Naive thymus-derived CD8-positive, alpha-beta T cell (primary cell): ENCODE measurements at places on chromosomes 3 and 15. TPM values are rescaled to one million over a fixed set of nuclear protein-coding genes. Genes with fewer than 3 reads are reported as not detected.

DNA sequence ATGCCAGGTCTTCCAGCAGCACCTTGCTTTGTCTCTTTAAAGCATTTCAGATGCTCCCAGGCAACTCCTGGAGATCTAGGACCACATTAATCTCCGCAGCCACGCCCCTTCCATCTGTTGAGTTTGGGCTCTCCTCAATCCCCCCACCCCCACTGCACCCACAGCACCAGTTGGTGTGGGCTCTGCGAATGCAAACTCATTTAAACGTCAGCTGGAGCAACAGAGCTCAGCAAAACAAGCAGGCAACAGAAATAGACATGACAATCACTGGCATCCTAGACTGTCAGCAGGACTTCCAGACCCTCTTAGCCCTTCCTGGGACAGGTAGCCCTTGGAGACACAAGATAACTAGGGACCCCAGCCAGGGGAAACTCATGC lies 106.9 kb downstream of the LSM3 start:
- no peak for DNase-seq

GYG1 gene
- total RNA-seq = 21.1 TPM

GRCh38 chr3:57952208-57952631 lies 56.0 kb upstream of the FLNB start:
- DNase-seq = no peak

REC114 gene
- total RNA-seq = not detected

NEK4 gene
- total RNA-seq = 25.3 TPM

- DNase-seq = peak; percentile 40
Measured at GRCh38 chr3:119579366-119580066, at the start of gene ADPRH. Gene ADPRH, plus strand, starts transcription at chr3:119579492. Its CDS starts 2,678 bp downstream, at chr3:119582170.

DNA sequence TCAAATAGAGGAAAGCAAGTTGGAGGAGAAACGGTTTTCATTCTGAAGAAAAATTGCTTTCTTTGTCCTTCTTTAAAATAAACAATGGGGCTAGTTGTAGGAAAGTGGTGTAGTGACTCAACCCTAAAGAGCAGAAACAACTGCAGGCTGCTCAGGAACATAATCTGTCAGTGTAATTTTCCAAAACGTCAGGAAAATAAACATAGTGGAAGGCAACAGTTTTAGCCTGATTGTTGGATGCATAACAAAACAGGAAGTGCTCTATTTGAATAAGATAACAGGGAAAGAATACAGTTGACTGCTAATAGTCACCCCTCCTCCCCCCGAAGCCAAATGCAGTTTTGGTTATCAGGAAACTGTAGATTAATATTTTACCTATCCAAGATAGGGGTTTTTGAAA lies 167.6 kb downstream of the ECT2 start:
- DNase-seq = no peak

GRCh38 chr3:87206070-87206469 lies 21.0 kb upstream of the CHMP2B start:
- DNase-seq = no peak

PLSCR2 gene
- not detected for total RNA-seq

MAPKAPK3 gene
- 27.5 TPM for total RNA-seq

FBLN2 gene
- 9.5 TPM for total RNA-seq

DGKG gene
- total RNA-seq = 1.5 TPM

HACD3 gene
- total RNA-seq = 25.2 TPM

TPM1 gene
- 20.6 TPM for total RNA-seq

DNA sequence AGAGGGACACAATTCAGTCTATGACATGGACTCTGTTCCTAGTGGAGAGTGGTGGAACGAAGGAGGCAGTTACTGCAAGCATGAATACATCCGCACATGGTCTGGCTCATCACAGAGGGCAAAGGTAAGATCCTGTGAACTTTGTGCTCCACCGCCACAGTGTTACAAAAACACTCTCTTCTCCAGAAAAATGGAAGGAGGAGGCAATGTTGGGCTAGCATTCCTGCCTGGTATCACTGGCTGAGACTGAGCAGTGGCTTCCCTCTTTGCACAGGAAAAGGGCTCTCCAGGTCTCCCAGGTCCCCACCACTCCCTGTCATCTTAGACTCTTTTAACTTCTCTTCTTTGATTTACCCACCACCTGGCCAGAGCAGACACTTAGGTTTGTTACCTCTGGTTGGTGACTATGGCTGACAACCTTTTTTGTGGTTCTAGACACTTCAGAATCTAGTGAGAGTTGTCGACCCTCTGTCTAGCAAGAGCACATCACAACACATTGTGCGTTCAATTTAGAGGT lies 1.5 kb upstream of the EEFSEC start:
- no peak for DNase-seq

MEX3B gene
- total RNA-seq = 1.5 TPM

DNA sequence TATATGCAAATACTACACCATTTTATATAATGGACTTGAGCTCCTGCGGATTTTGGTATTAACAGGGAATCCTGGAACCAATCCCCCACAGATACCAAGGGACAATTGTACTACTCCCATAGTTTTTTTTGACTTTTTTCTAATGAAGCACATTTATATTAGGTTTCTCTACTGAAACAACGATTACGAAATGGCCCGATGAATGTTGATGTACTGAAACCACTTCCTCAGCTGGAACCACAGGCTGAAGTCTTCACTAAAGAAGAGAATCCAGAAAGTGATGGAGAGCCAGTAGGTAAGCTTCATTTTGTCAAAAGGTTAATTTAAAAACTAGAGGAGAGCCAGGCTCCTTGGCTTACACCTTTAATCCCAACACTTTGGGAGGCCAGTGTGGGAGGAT lies 121.5 kb upstream of the LRRFIP2 start:
- no peak for DNase-seq

DNA sequence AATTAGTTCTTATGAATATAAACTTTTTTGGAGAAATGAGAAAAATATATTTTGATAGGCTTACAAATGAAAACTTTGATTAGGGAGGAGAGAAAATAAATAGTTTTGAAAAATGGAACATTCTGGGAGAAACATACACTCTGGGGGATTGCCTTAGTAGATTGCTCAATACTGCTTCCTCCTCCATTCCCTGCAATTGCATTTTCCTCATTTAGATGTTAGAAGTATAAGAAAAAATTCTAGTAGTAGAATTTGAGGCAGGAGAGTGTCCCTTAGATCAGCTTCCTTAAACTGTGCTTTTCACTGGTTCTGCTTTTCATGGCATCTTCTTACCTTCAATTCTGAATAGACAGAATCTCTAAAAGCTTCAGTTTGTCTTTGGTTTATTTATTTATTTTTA lies 46.2 kb upstream of the CTDSPL2 start:
- DNase-seq = no peak

DNA sequence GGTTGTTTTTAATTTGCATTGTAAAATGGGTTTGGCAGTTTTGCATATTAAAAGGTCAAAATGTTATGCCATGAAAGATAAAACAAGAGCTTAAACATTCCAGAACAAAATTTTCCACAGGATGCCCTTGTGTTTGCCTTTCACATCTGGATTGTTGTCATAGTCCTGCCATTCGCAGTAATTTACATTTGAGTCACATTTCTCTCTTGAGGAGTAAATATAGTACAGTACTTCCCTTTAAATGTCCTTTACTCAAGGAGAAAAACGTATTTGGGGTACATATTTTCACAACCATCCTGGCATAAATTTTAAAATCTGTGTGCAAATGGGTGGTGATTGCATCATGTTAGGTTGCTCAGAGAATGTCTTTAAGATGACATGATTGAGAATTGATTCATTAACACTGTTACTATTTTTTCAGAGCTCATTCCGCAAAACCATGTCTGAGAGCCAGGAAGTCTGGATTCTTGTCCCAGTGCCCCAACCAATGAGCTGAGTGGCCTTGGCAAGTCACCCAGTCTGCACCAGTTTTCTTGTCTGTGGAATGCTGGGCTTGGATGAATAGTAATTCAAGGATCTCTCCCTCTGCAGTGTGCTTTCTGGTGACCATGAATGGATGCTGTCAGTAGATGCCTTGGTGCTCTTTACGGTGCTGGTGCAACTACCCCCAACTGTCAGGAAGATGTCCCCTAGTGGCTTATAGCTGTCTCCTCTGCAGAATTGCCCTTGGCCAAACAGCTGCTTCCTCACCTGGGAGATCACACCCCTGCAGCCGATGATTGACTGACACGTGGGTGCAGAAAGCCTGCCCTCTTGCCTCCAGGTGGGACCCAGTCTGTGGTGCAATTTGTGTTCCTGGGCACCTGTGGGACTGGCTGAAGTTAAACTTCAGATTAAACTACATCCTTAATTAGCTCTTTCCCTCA lies 43.0 kb downstream of the ABHD5 start:
- DNase-seq = no peak

GRCh38 chr3:138010273-138010590 lies 267 bp downstream of the CLDN18 start:
- DNase-seq = no peak
